ENCODE measurements at places on chromosomes 2 and 18. TPM values are rescaled to one million over a fixed set of nuclear protein-coding genes. Genes with fewer than 3 reads are reported as not detected.

GRCh38 chr2:66517772-66518171 is 82.8 kb downstream of the MEIS1 start:
- no peak overlapping the region for H3K4me3 ChIP-seq
- DNase-seq: no peak
- no peaks in the 10 kb centered on the region for H3K27me3 ChIP-seq

Gene CHRNG
- total RNA-seq: 57.5 TPM

DNA sequence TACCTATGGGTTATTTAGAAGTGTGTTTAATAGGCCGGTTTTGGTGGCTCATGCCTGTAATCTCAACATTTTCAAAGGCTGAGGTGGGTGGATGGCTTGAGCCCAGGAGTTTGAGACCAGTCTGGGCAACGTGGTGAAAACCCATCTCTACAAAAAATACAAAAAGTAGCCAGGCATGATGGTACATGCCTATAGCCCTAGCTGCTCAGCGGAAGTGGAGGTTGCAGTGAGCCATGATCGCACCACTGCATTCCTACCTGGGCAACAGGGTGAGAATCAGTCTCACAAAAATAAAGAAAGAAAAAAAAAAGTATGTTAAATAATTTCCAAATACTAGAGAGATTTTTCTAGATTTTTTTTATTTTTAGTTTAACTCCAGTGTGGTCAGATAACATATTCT is 316.0 kb downstream of the KIAA1328 start:
- H3K36me3 ChIP-seq: no peaks in the 10 kb centered on the region
- no peak for DNase-seq
- H3K4me1 ChIP-seq: no peaks in the 10 kb centered on the region

Gene CFAP65
- total RNA-seq: not detected

GRCh38 chr18:27685091-27685490 is 491.8 kb downstream of the CDH2 start:
- H3K4me3 ChIP-seq: no peak overlapping the region
- no peak for DNase-seq
- no peak overlapping the region for H3K27ac ChIP-seq

Gene TBC1D8
- 298 TPM for total RNA-seq

GRCh38 chr2:224449212-224450147 is 47.6 kb upstream of the FAM124B start:
- DNase-seq: no peak
- no peaks in the 10 kb centered on the region for H3K36me3 ChIP-seq
- no peaks in the 10 kb centered on the region for H3K27me3 ChIP-seq
- no peak overlapping the region for H3K4me3 ChIP-seq
- no peak overlapping the region for H3K27ac ChIP-seq

DNA sequence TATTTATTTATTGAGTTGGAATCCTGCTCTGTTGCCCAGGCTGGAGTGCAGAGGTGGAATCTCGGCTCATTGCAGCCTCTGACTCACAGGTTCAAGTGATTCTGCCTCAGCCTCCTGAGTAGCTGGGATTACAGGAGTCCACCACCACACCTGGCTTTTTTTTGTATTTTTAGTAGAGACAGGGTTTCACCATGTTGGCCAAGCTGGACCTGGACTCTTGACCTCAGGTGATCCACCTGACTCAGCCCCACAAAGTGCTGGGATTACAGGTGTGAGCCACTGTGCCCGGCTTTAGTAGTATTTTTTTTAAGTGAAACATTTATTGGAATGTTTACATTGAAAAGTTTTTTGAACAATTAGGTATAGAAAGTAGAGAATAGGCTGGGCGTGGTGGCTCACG is 23.9 kb downstream of the SLC20A1 start:
- H3K4me1 ChIP-seq: no peaks in the 10 kb centered on the region
- H3K27me3 ChIP-seq: no peaks in the 10 kb centered on the region
- H3K27ac ChIP-seq: no peak overlapping the region
- no peaks in the 10 kb centered on the region for H3K36me3 ChIP-seq
- H3K4me3 ChIP-seq: no peak overlapping the region

- H3K4me1 ChIP-seq: peaks cover 2% of the 10 kb centered on the region
- peak; percentile 55 for DNase-seq
- H3K36me3 ChIP-seq: no peaks in the 10 kb centered on the region
- H3K4me3 ChIP-seq: no peak overlapping the region
- H3K27ac ChIP-seq: peak overlapping the region; percentile 83
Measured at GRCh38 chr2:12824778-12825379, 108.1 kb downstream of the TRIB2 start.

Gene RND3
- 14.9 TPM for total RNA-seq

DNA sequence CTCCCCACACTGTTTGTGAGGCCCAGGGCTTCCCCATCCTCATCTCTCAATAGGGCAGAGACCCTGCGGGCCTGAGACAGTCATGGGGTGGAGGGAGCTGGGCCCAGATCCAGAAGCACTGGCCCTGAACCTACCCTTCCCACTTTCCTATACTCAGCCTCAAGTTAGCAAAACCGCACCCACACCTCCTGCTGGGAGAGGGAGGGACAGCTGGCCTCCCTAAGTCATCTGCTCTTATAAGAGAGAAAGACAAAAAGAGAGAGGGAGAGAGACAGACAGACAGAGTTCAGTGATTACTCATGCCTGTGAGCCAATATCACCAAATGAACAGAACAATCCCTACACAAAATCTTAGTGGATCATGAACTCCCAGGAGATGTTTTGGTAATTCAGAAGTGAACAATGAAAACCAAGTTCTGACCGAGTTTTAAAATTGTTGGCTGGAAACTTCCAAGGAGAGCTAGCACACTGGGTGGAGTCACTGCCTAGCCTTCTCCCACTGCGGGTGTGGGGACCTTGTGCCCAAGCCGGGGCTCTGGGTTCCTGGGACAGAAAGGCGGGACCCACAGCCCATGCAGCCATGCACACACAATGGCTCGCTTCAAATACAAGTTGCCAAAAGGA is 130.5 kb downstream of the PXDN start:
- H3K27ac ChIP-seq: no peak overlapping the region
- no peaks in the 10 kb centered on the region for H3K27me3 ChIP-seq
- no peaks in the 10 kb centered on the region for H3K4me1 ChIP-seq
- DNase-seq: peak; percentile 28
- H3K36me3 ChIP-seq: no peaks in the 10 kb centered on the region

GRCh38 chr2:61229936-61230335 is 67.9 kb downstream of the C2orf74 start:
- peaks cover 4% of the 10 kb centered on the region for H3K36me3 ChIP-seq
- DNase-seq: no peak
- no peaks in the 10 kb centered on the region for H3K4me1 ChIP-seq
- no peaks in the 10 kb centered on the region for H3K27me3 ChIP-seq
- H3K4me3 ChIP-seq: no peak overlapping the region

DNA sequence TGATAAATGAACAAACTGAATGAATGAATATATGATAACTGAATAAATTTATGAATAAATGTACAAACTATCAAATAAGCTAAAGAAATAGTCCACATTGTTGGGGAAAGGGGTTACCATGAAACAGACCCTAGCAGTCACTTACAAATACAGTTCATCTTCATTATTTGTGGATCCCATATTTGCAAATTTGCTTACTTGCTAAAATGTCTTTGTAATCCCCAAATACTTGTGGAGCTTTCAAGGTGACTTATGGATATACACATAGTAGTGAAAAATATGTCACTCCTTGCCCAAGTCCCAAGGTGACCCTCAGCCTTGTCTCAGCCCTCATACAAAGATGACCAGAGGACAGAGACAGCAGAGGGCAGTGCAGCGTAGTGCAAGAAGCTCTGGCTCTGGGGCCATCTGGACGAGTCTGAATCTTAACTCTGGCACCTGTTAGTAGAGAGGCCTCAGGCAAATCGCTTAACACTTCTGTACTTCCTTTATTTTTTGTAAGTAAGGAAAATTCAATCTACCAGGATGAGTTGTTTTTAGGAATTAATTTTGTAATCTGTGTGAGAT is 3.1 kb downstream of the PAIP2B start:
- H3K27me3 ChIP-seq: no peaks in the 10 kb centered on the region
- H3K4me3 ChIP-seq: no peak overlapping the region
- peaks cover 19% of the 10 kb centered on the region for H3K4me1 ChIP-seq

DNA sequence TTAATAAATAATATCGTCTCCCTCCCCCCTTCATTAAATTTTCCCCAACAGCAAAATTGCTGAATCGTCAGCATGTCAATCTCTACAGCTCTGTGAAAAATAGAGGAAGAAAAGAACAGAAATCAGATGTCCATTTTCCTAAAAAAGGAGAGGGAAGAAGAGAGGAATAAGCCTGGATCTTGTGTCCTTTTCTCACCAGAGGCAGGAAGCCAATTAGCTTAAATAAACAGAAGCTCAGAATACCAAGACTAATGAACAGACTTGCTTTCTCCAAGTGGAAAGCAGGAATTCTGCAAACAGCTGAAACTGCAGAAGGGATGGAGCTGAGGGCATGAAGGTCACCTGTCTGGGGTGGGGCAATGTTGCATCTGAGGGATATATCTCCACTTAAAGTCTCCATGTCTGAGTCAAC is 265.7 kb downstream of the CCDC85A start:
- H3K27me3 ChIP-seq: no peaks in the 10 kb centered on the region
- no peaks in the 10 kb centered on the region for H3K36me3 ChIP-seq
- H3K4me3 ChIP-seq: no peak overlapping the region
- H3K27ac ChIP-seq: no peak overlapping the region
- DNase-seq: no peak

- peaks cover 56% of the 10 kb centered on the region for H3K4me1 ChIP-seq
- H3K27ac ChIP-seq: no peak overlapping the region
- H3K27me3 ChIP-seq: no peaks in the 10 kb centered on the region
- H3K4me3 ChIP-seq: no peak overlapping the region
- no peaks in the 10 kb centered on the region for H3K36me3 ChIP-seq
- no peak for DNase-seq
Measured at GRCh38 chr2:54551123-54551756, 95.1 kb downstream of the SPTBN1 start.

Gene QPCT
- total RNA-seq: 5.4 TPM

Gene SCG2
- not detected for total RNA-seq

GRCh38 chr2:144201126-144201525 is 318.8 kb downstream of the ZEB2 start:
- no peak for DNase-seq
- H3K4me3 ChIP-seq: no peak overlapping the region
- H3K36me3 ChIP-seq: no peaks in the 10 kb centered on the region
- H3K4me1 ChIP-seq: no peaks in the 10 kb centered on the region
- H3K27ac ChIP-seq: no peak overlapping the region

DNA sequence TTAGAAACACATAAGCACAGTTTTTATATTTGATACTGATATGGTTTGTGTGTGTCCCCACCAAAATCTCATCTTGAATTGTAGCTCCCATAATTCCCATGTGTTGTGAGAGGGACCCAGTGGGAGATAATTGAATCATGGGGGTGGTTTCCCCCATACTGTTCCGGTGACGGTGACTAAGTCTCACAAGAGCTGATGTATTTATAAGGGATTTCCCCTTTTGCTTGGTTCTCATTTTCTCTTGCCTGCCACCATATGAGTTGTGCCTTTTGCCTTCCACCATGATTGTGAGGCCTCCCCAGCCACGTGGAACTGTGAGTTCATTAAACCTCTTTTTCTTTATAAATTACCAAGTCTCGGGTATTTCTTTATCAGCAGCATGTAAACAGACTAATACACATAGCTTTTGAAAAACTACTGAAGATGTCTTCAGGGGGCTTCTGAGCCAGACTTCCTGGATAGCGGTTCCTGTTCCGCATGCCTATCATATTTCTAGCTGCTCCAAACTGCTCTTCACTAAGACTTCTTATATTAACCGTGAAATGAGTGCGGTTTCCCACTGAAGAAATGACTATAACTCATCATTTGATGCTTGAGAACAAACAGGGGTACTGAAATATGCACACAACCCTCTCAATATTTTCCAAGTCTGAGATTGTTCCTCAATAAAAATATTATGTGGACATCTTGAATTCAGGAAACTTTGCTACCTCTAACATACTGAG is 75.8 kb downstream of the SPHKAP start:
- no peaks in the 10 kb centered on the region for H3K36me3 ChIP-seq
- DNase-seq: no peak
- H3K4me1 ChIP-seq: no peaks in the 10 kb centered on the region

GRCh38 chr2:176516051-176516602 is 246.9 kb downstream of the MTX2 start:
- DNase-seq: no peak
- H3K4me1 ChIP-seq: no peaks in the 10 kb centered on the region
- no peak overlapping the region for H3K27ac ChIP-seq
- no peaks in the 10 kb centered on the region for H3K36me3 ChIP-seq
- H3K4me3 ChIP-seq: no peak overlapping the region

Gene SCTR
- total RNA-seq: not detected

DNA sequence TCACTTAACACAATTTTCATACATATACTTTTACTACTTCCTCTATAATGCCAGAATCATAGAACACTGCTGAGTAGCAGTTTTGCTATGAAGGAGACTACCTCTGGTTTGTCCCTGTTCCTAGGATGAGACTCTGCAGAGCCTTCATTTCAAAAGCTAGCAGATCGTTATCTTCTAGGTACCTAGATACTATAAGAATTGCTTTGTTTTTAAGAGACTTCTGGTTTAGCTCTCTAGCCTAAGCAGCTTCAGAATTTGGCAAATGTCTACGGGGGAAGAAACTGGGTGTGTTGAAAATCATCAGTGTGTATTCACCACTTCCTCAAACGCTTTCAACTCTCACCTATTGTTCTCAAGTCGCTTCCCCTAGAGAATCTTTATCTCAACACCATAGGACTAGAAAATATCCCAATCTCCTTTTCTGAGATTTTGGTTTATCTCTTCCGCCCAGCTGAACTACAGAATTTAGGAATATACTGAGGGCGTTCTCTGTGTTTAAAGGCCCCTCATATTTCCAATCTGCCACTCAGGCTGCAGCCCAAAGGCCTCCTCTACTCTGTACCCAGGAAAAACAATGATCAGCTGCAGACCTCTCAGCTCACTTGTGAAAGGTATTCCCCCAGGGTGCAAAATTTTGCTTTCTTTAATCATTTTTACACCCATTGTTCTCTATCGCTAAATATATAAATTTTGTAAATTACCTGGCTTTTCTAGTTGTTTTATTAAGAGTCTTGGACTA is 28.7 kb downstream of the SMAD2 start:
- H3K4me1 ChIP-seq: peaks cover 48% of the 10 kb centered on the region
- H3K36me3 ChIP-seq: peaks cover 5% of the 10 kb centered on the region
- no peak overlapping the region for H3K27ac ChIP-seq
- H3K4me3 ChIP-seq: no peak overlapping the region
- DNase-seq: no peak

DNA sequence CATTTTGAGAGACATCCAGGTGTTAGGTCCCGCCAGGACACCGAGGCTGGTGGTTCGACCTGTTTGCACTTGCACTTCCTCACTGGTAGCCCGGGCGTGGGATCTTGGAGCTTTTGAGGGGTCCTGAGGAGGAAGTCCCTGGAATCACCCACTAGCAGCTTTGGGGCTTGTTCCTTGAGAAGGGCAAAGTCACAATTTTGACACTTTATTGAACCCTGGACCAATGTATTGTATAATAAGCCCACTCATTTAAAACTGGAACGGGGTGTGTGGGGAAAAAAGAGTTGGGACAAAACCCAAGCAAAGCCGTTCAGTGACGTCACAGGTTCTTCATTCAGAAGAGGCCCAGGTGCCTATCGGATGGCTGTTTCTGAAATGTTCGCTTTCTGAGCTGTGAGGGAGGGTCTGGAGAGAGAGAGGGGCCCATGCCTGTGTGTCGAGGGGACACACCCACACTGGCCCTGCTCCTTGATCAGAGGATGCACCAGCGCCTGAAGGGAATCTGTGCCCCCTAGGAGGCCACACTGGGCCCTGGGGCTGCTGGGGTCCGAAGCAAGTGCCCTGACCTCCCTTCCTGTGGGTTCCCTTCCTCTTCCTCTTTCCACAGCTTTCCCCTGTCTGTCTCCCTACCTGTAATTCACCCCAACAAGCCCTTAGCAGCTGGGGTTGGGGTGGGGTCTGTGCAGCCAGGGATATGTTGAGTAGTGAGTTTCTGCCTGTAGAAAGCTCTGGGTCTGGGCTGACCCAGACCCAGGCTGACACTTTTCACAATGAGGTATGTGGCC is 2.6 kb downstream of the LPIN1 start:
- peak overlapping the region; percentile 95 for H3K27ac ChIP-seq
- peak overlapping the region; percentile 84 for H3K4me3 ChIP-seq
